Activated CD4-positive, CD25-positive, alpha-beta regulatory T cell treated with anti-CD3 and anti-CD28 coated beads, Interleukin-2, amount 50 U/mL, for 16 hours (primary cell): ENCODE measurements at places on chromosomes 7 and 10.

DNA sequence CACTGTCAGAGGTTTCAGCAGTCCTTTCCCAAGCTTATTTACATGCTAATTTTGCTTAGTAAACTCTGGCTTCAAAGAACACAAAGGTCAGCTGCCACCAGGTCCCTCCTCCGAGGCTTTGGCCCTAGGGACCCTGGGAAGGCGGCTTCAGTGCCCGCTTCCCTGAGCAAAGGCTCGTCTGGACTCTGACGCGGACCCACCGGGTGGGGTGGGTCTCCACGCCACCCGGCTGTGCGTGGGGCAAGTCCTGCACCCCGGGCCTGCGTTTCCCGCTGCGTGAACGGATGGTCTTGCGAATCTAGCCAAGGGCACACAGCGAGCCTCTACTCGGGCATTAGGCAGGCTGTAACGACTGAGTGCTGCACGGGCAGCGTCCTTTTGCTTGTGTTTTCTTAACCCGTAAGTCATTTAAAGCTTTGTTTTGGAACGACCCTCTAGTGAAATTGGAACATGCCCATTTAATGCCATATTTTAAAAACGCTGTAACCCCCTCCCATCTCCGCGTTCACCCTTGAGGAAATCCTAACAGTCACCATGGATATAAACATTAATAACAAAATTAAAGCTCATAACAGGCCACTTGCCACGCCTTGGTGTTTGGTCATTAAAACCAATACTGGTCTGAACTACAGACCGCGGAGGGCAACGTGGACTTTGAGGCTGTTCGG is 828 bp downstream of the BNIP3 start:
- DNase-seq = no peak

DNA sequence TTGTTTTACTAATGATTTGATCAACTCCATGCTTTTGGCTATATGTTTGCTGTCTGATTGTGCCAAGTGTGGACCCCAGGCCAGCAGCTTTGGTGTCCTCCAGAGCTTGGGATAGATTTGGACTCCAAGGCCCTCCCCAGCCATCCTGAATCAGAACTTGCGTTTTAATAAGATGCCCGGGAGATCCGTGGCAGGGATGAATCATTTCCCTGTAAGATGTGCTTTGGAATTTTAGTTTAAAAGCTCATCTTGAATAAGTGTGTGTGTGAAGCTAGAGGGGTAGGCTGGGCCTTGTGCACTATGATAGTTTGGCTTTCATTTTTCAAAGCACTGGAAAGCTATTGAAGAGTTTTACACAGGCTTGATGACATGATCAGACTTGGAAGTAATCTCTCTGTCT is 66.2 kb upstream of the SDK1 start:
- DNase-seq = no peak

DNA sequence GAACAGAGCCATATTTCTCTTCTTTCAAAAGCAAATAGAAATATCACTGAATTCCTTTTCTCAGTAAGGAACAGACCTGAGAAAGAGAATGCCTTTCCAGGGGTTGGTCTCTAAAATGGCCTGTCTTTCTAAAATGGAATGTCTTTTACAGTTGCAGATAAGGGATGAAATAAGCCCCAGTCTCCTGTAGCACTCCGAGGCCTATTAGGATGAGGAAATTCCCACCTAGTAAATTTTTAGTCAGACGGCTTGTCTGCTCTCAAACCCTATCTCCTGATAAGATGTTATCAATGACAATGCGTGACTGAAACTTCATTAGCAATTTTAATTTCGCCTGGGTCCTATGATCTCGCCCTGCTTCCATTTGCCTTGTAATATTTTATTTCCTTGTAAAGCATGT is 2.9 kb upstream of the EFCAB10 start:
- no peak for DNase-seq

DNA sequence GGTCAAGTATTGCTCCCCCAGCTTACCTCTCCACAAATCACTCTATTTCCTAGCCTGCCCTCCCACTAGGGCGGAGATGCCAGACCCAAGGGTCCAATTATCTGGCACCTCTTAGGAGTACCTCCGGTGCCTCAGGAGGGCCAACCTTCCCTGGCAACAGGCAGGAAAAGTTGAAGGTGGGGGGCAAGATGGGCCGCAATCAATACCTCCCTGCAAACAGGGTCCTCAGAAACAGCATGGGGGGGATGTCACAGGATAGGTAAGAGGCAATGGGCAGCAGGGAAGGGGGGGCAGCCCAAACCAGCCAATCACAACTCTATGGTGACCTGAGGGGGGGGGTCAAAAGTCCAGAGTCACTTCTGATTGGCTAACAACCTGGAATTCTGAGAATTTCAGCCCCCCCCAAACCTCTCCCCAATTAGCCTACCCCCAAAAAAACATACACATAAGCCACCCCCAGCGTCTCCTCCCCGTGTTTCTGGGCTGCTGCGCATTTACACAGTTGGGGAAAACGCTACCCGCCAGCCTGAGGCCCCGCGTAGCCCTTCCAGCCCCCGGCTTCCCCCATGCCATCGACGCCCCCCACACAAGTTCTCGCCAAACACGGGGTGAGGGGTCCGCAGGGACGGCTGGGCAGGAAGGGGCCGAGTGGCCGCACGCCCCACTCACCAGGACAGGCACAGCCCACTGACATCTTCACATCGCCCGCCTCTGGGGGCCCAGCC is 589 bp downstream of the LDB1 start:
- no peak for DNase-seq

DNA sequence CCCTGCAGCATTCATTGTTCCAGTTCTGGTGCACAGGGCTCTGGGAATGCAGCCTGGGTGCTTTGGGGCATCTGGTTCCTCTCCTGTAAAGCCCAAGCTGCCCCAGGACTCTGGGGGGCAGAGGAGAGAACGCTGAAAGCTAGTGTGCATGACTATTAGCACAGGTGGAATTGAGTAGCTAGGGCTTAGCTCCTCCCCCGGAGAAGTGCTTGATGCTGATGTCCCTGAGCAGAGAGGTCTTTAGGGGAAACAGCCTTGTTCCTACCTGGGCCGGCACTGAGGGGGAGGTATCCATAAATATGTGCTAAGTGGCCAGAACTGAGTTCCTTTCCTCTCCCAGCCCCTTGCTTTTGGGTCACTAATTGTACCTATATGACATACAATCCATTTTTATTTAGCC is 3.9 kb downstream of the ADCY1 start:
- DNase-seq = no peak

DNA sequence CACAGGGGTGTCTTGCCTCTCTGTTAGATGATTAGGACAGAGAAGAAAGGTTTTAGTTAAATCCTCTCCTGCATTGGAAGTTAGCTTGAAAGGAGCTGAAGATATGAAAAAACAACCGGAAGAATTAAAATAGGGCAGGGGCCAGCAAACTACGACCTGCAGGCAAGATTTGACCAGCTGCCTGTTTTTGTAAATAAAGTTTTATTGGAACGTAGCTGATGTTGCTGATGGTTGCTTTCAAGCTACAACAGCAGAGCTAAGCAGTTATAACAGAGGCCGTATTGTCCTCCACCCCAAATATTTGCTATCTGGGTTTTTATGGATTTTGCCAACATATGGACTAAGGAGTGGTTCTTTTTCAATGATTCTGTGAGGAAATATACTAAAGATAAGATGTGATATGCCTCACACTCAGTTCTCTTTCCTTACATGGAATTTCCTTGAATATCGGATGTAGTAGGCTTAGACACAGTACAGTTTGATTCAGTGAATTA is 568.8 kb downstream of the PHTF2 start:
- DNase-seq = no peak
